ENCODE measurements at places on chromosomes 2 and 18.

- no peak for DNase-seq
Observed at GRCh38 chr2:230850358-230850658, 14.4 kb upstream of the ITM2C start.

DNA sequence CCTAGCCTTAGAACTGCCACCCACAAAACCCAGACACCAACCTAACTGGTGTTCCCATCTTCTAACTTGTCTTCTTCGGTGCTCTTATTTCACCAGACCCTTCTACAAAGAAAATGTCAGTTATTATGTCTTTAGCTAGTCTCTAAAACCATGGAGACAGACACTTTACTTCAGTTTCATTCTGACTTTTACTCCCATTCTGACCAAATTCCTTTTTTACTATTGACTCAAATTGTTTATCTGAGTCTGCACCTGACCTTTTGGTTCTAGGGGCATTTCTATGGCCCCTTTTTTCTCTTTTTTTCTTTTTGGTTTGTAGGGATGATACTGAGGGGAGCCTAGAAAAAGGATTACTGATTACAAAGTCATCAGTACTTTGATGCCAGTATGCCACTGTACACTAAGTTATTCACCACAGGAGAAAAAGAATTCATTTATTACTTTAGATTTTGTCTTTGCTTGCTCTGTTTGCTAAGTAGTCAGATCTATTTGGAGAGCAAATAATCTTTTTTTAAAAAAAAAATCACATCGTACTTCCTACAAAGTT lies 6.8 kb upstream of the SLC1A4 start:
- DNase-seq, result no peak

GRCh38 chr2:42930025-42930581 lies 137.7 kb upstream of the HAAO start:
- DNase-seq, result peak; percentile 42

- DNase-seq, result no peak
Observed at GRCh38 chr18:24669502-24669901, 209.1 kb downstream of the HRH4 start.

DNA sequence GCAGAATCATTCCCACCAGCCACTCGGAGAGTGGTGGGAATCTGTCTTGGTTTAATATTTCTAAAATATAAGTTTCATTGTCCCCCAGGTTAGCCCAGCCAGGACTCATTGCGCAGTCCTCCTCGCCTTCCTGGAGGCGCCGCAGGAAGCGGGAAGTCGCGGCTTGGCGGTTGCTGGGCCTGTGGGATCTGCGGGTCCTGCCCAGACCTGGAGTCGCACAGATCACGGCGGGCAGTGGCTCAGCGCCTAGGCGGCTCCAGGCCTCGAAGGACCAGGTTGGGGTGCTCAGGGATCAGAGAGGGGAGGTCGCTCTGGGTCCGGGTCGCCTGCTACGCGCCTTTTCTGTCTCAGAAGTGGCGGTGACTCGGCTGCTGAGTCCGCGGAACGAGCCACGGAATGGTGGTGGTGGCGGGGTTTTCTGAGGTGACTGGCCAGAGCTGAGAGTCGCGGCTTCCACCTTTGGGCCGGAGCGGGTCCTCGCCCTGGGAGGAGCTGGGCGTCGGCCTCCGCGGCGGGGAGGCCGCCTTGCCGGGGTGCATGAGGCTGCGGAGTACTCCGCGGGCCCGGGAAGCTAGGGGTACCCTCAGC lies 2.6 kb downstream of the HOXD3 start:
- DNase-seq, result peak; percentile 57

DNA sequence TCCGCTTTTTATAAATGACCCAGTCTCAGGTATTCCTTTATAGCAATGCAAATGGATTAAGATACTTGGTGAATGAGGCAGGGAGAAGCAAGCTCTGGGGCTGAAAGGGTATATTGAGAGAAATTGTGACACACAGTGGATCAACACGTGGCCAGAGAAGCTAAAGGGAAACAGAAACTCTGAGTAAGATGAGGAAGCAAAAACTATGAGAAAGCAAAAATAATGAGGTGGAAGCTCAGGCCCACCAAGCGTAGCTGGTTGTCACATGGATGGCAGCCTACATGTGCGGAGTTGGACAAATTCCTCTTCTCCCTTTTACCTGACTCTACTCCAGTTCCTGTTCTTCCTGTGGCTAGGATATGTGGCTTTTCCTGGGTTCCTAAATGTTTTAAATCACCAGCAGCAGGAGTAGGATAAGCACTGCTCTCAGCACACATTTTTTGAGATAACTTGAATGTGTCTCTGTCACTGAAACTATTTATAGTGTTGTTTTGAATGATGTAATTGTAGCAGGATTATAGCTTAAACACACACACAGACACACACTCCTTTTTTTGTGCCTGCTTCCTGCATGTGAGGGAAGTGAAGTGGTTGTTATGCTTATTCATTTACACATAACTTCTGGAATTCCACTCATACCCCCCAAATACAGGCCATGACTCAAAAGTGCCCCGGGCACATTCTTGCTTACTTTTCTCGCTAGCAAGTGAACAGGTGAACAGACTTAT lies 30.1 kb upstream of the EPC2 start:
- peak; percentile 84 for DNase-seq

DNA sequence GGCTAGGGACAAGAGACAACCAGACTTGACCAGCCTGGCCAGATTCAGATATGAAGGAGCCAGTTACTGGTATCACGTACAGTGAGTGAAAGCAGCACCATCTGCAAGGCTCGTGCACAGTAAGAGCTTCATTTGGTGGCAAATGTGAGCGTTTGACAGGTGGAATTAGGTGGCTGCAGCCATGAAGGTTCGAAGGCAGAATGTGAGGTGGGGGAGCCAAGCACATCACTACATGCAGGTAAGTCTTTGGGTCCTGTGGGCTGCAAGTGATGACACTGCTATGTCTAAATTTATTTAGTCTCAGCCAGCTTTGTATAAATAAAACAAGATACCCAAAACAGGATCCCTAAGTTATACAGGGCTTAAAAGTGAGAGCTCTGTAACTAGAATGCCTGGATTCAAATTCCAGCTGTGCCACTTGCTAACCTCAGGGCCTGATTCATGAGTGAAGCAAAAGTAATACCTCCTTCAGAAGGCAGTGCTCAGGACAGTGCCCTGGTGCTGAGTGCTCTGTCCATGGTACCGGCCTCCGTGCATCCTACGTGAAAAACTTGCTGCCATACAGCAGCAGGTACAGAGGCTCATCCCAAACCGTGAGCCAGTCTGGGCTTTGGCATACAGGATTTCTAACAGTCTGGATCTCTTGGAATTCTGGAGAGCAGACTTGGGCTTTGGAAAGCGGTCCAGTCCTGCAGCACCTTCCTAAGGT lies 18.6 kb downstream of the DDX18 start:
- peak; percentile 38 for DNase-seq

GRCh38 chr2:105556366-105556765 lies 157.5 kb upstream of the FHL2 start:
- no peak for DNase-seq

DNA sequence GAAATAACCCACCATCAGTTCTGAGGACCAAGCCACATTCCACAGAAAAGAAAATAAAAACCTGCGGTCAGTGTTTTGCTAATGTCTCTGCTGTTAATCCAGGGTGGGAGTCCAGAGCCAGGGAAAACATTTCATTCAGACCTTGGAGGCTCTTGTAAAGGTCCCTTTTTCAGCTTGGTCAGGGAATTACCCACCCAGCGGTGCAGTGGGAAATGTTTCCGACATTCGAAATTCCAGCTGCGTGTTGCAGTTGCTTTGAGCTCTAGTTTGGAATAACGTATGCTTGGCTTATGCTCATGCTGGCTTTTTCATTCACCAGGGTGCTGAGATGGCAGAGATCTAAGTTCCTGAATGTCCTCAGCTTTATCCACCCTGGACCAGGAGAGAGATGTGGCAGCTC lies 219.1 kb downstream of the TRIB2 start:
- DNase-seq, result no peak

DNA sequence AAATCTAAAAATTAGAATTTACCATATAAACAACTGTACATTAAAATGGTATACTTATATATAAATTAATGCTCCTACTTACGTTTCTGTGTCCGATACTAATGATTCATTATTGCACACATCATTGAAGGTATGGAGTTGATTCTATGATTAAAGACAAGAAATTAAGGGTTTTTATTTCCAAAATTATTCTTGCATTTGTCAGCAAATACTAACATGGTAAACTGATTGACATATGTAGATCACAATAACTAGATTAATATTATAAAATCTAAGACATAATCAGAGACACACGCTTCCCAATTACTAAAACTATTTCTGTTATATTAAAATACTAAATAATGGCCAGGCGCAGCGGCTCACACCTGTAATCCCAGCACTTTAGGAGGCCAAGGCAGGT lies 92.6 kb downstream of the USP34 start:
- DNase-seq, result no peak

- no peak for DNase-seq
Observed at GRCh38 chr18:33745871-33746545, 168.0 kb downstream of the ASXL3 start.

DNA sequence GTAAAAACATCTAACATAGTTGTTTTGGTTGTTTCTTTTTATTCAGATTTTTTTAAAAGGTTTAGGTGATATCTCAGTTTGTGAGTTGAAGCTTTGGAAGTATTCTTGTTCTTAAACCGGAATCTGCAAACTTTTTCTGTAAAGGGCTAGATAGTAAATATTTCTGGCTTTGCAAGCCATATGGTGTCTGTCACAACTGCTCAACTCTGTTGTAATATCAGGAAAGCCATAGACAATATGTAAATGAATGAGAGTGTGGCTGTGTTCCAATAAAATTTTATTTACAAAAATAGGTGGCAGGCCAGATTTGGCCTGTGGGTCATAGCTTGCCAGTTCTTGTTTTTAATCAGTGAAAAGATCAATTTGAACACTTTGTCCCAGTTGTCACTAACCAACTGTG lies 134.1 kb downstream of the CNTNAP5 start:
- DNase-seq, result no peak

- DNase-seq, result no peak
Observed at GRCh38 chr2:43482961-43483360, 112.9 kb downstream of the THADA start.

DNA sequence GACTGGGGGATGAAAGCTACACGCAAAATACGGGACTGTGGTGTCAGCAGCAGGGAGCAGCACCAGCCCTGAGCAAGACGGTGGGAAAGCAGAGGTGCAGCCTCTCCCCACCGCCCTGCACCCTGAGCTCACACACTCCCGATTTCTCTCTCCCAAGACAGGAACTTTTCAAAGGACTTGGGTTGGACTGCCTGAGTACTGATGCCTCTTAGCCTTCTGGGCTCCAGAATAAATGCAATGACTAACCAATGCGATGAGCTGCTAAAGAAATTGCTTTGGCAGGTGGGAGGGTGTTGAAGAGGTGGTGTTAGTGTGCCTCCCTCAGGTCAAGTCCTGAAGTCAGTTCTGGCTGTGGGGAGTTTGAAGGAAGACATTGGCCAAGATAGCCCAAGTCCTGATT lies 9.6 kb downstream of the TRIM54 start:
- DNase-seq, result peak; percentile 78

DNA sequence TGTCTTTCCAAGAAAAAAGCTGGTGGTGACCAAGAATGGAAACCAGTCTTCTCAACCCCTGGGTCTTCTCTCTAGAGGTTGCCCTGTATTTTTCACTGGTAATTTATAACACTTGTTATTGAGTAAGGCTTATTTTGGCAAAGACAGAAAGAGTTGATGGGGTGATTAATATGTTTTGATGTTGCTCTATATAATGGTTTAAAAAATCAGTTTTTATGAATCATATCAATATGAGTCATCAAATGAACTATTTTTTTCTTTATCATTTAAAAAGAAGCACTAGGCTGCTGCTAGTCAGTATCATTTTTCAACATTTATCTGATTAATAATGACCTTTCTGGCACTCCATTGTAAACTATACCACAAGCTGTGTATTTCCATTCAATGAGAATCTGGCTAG lies 1142.2 kb downstream of the LRP1B start:
- no peak for DNase-seq

DNA sequence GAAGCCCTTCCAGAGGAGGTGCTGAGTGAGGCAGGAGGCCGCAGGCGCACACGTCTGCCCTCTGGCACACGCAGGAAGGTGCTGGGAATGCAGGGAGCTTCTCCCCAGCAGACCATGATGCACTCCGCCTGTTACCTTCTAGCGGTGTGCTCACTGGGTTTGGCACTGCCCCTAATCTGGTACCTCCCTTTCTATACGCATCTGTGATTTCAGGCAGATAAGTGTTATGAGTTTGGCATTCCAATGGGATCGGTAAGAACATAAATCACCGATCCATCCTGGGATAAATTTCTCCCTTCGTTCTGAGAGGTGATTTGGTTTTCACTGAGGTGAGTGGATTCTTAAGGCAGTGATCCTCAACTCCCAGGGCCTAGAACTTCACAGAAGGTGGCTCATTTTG lies 34.6 kb downstream of the ODC1 start:
- no peak for DNase-seq

DNA sequence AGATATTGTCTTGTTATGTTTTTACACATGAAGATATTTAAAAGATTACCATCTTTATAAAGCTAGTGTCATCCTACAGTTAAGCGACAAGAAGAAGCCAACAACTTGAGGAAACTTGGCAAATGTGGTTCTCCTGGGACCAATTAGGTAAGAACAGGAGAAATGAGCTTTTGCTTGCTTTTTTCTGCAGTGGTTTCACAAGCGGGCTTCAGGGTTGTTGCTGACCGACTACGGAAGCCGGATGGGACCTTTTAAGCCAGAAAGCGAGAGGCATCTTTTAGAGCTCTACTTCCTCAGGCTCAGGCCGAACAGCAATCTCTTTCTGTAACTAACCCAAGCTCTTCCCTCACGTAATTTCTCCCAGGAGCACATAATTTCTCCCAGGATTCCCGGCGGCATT lies 256.5 kb downstream of the CNTNAP5 start:
- no peak for DNase-seq

DNA sequence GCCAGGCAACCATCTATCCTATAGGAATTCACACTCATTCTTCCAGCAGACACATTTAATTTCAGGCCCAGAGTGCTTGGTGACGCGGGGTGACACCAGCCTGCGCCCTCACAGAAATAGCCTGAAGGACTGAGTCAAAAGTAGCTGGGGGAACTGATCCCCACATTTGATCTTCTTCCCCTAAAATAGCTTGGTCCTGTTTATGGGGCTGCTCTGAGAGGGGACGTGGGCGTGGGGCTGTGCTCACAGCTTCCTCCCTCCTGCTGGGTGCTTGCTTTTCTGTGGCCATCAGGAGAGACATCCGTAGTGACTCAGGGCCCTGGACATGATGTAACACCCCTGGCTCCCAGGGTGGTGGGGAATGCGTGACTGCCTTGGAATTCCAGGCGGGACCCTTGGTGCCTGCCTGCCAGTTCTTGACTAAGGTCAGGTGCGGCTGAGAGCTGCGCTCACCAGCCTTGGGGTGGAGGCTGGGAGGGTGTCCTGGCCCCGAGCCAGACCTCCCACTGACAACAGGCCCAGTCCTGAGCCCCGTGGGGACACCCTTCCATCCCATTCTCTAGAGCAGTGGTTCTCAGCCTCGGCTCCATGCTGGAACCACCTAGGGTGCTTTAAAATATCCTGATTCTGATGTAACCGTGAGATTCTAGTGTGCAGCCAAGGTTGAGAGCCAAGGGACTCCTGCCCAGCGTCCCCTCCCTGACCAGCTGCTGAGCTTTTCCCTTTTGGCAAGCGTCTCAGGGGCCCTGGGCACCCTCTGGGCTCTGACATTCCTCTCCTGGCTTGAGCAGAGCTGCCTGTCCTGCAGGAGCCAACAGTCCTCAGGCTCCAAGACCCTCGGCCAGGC lies 47.4 kb upstream of the SMAD7 start:
- DNase-seq, result peak; percentile 99

GRCh38 chr2:199484927-199485326 lies 27.2 kb upstream of the SATB2 start:
- peak; percentile 55 for DNase-seq
